ENCODE measurements at places on chromosomes 7 and 10. TPM values are rescaled to one million over a fixed set of nuclear protein-coding genes. Genes with fewer than 3 reads are reported as not detected.

Gene AKR1C2
- 48.6 TPM for total RNA-seq

Gene PAPSS2
- 82.8 TPM for total RNA-seq

Gene SERPINE1
- total RNA-seq, result 37.9 TPM

Gene NPY4R2
- not detected for total RNA-seq

Gene SRPK2
- 48.5 TPM for total RNA-seq

Gene PAPOLB
- total RNA-seq, result under 0.01 TPM

Gene PRRT4
- not detected for total RNA-seq

Gene NME8
- not detected for total RNA-seq

Gene VIPR2
- not detected for total RNA-seq

Gene MMD2
- total RNA-seq, result not detected

Gene CYP3A7
- total RNA-seq, result 1.1 TPM

Gene TIMM23B
- total RNA-seq, result 11.8 TPM

Gene CPA4
- total RNA-seq, result 2.7 TPM

Gene LIPM
- not detected for total RNA-seq

Gene MNX1
- not detected for total RNA-seq

Gene UNCX
- not detected for total RNA-seq

Gene RAB19
- total RNA-seq, result not detected

Gene ACTL6B
- total RNA-seq, result not detected

Gene CHST15
- total RNA-seq, result 0.63 TPM

Gene C10orf105
- total RNA-seq, result under 0.01 TPM

Gene DIP2C
- 12.3 TPM for total RNA-seq

Gene UCN3
- total RNA-seq, result not detected

Gene UTF1
- not detected for total RNA-seq

Gene CCNJ
- total RNA-seq, result 3.0 TPM

Gene CRYGN
- total RNA-seq, result 0.47 TPM

Gene FAM25C
- not detected for total RNA-seq

Gene CPVL
- total RNA-seq, result 0.16 TPM

Gene CLDN4
- 0.43 TPM for total RNA-seq

Gene POM121C
- 5.8 TPM for total RNA-seq

Gene CLDN3
- total RNA-seq, result not detected

Gene SFRP5
- not detected for total RNA-seq

Gene ZKSCAN1
- total RNA-seq, result 51.7 TPM

Gene ITPRID1
- total RNA-seq, result not detected

Gene PLAU
- total RNA-seq, result 63.4 TPM

Gene TUBAL3
- total RNA-seq, result not detected

Gene SPDYE9
- not detected for total RNA-seq

Gene NPFFR1
- under 0.01 TPM for total RNA-seq

Gene PNLIPRP1
- total RNA-seq, result not detected

Gene C10orf95
- not detected for total RNA-seq

Gene PON1
- not detected for total RNA-seq

Gene AKR1E2
- 3.8 TPM for total RNA-seq

Gene TLX1
- total RNA-seq, result not detected

Gene PIP
- total RNA-seq, result not detected

Gene FKBP6
- total RNA-seq, result not detected

Gene CPN1
- total RNA-seq, result not detected

Gene CPA1
- 0.09 TPM for total RNA-seq

Gene MSMB
- total RNA-seq, result not detected

Gene BAZ1B
- total RNA-seq, result 39.0 TPM

Gene FAM204A
- total RNA-seq, result 35.8 TPM

Gene NKX6-2
- not detected for total RNA-seq

Gene FBXO24
- total RNA-seq, result 0.47 TPM

Gene ALOX5
- total RNA-seq, result under 0.01 TPM

Gene DPYSL4
- 2.7 TPM for total RNA-seq

Gene PALD1
- total RNA-seq, result 0.43 TPM

Gene NPC1L1
- 0.09 TPM for total RNA-seq

Gene MRLN
- total RNA-seq, result not detected

Gene C7orf57
- total RNA-seq, result not detected

Gene SHH
- total RNA-seq, result not detected

Gene CTAGE4
- total RNA-seq, result 0.32 TPM

Gene CAV1
- 273 TPM for total RNA-seq
